ENCODE measurements at places on chromosomes 16 and 17.

GRCh38 chr16:4339909-4340308 is 11.2 kb downstream of the PAM16 start:
- DNase-seq, result no peak

DNA sequence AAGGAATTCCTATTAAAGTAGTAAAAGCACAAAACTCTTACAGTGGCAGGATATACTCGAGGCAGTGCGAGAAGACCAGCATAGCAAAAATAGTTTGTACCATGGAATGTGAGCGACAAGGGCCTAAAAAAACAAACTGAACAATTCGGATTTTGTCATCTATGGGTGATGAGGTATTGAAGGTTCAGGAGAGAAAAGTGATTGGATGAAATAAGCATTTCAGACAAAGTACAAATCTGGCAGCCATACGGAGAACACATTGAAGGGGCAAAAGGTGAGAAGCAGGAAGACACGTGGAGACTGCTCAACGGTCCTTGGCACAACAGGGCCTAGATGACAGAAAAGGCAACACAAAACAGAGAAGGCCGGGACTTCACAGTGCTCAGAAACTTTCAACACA is 22.5 kb downstream of the MYH10 start:
- no peak for DNase-seq

DNA sequence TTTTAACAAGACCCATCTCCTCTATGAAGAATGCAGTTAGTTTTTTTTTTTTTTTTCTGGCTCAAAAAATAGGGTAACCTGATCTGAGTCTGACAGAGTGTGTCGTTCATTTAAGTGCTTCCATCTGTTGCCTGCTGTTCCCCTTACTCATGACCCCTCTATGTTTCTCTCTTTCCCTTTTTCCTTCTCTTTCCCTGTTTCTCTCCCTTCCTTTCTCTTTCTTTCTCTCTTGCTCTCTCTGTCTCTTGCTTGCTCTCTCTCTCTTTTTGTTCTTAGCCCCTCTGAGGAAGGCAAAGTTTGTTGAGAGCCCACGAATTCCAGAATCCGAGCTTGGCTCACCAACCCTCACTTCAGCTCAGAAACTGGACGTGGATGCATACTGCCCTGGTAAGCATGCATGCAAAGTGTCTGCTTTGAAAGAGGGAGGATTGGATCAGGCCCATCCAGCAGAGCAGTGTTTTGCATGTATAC is 185.0 kb downstream of the TANC2 start:
- DNase-seq, result no peak

- DNase-seq, result no peak
These were observed 107.6 kb downstream of the SLC39A11 start for GRCh38 chr17:72984926-72985325.

DNA sequence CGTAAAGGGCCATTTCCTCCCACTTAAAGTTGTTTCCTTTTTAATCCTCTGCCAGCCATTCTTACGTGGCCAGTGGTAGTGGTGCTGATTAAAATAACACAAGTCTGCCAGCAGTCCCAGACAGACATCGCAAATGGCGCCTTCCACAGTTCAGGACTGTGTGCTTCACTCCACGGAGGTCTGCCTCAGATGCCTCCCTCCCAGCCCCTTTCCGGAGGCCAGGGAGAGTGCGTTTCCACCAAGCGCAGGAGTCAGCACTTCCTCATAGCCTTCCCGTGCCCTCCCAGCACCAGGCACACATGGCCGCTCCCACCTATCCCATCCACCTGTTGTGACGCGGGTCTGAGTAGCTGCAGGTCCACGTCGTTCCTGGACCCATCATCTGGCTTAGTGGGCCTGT is 205.6 kb downstream of the RPTOR start:
- DNase-seq, result no peak

DNA sequence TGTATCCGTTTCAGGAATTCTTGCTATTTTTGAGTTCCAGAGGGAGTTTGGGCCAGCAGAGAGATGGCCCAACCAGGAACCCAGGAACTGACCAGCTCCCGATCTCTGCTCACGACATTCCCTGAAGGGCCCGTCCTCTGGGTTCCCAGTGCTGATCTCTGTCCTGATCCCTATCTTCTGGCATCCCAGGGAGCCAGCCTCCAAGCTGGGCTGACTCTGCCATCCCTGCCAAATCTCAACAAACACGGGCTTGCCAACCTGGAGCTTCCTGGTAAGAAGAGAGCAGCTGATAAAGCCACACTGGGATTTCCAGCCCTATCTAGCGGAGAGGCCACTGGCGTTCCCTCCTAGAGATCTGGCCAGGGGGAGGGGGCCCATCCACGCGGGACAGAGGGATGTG is 16.2 kb downstream of the GPRC5B start:
- DNase-seq, result no peak

- DNase-seq, result no peak
These were observed 30.9 kb upstream of the RPRML start for GRCh38 chr17:47009759-47010594.

DNA sequence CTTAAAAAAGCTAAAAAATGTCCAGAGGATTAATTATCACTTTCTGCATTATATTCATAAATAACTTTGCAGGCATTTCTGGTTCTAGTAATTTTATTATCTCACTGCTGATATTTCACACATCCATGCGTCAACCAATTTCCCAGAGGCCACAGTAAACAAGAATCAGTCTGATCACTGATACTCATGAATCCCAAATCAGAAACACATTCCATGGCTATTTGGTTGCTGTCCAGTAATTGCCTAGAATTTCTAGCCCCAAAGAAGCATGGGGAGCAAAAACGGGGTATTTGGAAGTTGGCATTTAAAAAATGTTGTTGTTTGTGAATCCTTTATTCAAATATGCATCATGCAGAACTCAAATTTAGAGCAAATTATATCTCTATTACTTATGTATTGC is 244.8 kb downstream of the CDH8 start:
- no peak for DNase-seq

DNA sequence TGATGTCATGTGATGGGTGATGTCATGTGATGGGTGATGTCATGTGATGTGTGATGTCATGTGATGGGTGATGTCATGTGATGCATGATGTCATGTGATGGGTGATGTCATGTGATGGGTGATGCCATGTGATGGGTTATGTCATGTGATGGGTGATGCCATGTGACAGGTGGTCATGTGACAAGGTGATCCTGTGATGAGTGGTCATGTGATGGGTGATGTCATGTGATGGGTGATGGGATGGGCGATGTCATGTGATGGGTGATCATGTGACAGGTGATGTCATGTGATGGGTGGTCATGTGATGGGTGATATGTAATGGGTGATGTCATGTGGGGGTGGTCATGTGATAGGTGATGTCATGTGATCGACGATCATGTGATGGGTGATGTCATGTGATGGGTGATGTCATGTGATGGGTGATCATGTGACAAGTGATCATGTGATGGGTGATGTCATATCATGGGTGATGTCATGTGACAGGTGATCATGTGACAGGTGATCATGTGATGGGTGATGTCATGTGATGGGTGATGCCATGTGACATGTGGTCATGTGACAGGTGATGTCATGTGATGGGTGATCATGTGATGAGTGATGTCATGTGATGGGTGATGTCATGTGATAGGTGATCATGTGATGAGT is 17.2 kb downstream of the CD300LB start:
- DNase-seq, result peak; percentile 59

DNA sequence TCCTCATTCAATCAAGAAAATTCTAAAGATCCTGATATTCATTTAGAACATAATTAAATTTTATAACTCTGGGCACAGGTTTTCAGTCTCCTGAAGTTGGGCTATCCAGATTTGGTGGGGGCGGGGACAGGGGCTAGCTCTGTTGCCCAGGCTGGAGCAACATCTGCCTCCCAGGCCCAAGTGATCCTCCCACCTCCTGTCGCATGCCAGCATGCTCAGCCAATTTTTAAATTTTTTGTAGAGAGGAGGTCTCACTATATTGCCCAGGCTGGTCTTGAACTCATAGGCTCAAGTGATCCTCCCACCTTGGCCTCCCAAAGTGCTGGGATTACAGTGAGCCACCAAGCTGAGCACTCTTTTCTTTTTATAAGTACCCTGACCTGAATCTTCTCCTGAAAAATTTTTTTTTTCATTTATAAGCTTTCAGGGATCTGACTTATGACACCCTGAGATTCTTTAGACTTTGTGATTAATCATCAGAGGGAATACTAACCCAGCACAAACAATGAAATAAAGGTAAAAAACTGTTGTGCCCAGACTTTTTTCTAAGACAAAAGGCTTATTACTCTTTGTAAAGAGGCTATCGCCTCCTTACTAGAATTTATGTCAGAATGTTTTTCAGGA is 62.6 kb downstream of the TUBD1 start:
- DNase-seq, result no peak

GRCh38 chr16:71807905-71808592 is 585 bp downstream of the AP1G1 start:
- no peak for DNase-seq

GRCh38 chr17:63646488-63646806 is 24.2 kb downstream of the MAP3K3 start:
- no peak for DNase-seq

DNA sequence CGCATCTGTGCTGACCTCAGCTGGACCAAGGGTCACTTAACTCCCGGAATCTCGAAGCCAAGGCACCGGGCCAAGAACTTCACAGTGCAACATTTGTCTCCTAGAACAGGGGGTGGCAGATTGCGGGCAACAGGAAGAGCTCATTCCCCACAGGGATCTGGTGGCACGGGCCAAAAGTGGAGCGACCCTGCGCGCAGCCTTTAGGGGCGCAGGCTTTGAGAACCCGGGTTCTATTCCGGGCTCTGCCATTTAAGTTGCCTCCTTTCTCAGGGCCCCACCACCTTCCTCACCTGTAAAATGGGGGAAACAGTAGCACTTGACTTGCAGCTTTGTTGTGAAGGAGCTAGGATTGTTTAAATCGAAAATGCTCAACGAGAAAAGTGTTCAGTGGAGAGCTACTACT is 651 bp downstream of the SHMT1 start:
- DNase-seq, result no peak

GRCh38 chr17:42386777-42387657 is 1.2 kb downstream of the STAT3 start:
- DNase-seq, result no peak
